ENCODE measurements at places on chromosomes 12 and 14.

GRCh38 chr12:20508962-20509361 lies 140.6 kb downstream of the PDE3A start:
- no peak for DNase-seq

- DNase-seq, result no peak
Measured at GRCh38 chr14:29716150-29716549, 211.5 kb downstream of the PRKD1 start.

DNA sequence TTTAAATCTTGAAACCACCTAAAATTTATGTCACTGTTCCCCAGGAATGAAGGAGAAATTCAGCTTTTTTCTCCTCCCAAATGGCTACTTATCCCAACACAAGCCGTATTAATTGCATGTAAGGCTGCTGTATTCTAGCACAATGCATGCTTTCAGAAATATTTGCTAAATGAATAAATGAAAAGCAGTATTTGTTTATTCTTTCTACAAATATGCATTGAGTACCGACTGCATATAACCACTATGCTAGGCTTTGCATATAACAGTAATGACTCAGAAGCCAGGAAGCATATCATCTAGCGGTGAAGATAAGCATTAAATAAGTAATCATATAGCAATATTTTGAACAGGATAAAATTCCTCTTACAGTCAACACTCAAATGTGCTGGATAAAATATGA lies 5.7 kb upstream of the LRR1 start:
- DNase-seq, result no peak

- DNase-seq, result no peak
Measured at GRCh38 chr12:2169489-2169888, 116.7 kb downstream of the CACNA1C start.

DNA sequence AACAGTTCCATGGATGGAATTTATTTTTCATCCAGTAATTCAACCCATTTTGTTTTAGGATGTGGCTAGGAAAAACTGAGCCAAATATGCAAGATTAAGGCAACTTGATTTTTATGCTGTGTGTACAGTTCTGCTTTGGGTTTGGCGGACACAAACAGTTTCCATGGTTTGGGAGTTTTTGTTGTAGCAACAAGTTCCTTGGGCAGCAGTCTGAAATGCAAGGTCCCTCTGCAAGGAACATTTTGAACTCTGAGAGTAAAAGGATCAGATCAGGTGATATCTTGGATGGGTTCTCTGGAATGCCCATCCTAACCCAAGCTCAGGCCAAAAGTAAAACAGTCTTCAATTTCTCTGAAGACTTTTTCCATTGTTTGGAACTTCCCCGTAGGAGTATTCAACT lies 161.2 kb downstream of the TMX1 start:
- no peak for DNase-seq

GRCh38 chr12:131223791-131224225 lies 270.1 kb downstream of the ADGRD1 start:
- DNase-seq, result no peak

DNA sequence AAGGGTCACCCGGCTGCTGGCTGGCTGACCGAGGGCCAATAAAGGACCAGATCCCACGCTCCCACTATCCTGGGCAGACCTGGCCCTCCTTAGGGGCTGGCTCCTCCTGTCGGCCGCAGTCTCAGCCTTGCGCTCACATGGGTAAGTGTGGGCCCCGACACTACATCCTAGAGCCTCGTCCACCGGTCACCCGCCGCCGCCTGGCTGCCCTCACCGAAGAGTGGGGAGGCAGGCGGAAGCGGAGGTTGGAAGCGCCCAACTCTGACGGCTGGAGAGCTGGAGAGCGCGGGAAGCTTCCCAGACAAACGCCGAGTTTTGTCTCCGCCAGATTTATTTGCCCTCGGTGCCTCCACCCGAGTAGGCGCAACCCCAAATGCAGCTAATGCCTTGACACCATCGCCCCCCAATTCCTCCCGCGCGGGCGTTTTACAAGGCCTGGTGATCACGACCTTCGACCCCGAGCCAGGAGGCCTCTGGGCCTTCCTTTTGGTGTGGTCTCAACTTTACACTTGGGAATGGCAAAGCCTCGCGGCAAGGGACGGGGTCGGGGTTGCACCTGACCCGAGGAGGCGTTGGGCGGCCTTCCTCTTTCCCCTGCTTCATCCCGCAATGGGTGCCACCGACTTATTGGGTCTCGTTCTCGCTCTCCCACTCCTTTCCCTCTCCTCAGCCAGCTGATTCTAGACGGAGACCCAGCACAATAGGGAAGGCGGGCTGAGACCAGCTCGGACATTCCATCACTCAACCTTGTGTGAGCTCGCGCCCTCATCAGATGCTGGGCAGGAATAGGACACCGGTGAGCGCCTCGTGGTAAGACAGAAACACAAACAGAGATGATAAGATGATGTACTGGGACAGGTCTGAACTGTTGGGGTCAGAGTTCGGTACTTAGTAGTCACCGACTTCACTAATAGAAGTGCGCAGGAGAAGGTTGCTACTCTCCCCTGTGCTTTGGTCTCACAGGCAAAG lies 78.3 kb upstream of the ANO4 start:
- DNase-seq, result no peak

- DNase-seq, result no peak
Measured at GRCh38 chr12:46357438-46358324, 14.9 kb downstream of the SLC38A2 start.

- DNase-seq, result no peak
Measured at GRCh38 chr14:94977016-94977415, 180.3 kb downstream of the DICER1 start.

- no peak for DNase-seq
Measured at GRCh38 chr14:79342942-79343341, 868.4 kb downstream of the DIO2 start.

GRCh38 chr14:105880616-105881015 lies 354.2 kb downstream of the TMEM121 start:
- no peak for DNase-seq

- DNase-seq, result no peak
Measured at GRCh38 chr12:64243809-64244208, 21.7 kb upstream of the KICS2 start.

DNA sequence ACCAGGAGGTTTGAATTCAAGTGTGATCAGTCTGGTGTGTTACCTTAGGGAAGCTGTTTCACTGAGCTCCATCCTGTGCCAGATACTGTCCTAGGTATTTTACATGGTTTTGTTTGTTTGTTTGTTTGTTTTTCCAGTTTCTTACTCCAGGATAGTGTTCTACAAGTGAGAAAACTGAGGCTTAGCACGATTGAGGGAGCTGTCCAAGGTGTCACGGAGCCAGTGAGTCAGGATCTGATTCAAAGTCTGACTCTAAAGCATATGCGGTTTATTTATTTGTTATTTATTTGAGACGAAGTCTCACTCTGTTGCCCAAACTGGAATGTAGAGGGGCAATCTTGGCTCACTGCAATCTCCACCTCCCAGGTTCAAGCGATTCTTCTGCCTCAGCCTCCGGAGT lies 79.7 kb upstream of the GNG2 start:
- DNase-seq, result no peak

DNA sequence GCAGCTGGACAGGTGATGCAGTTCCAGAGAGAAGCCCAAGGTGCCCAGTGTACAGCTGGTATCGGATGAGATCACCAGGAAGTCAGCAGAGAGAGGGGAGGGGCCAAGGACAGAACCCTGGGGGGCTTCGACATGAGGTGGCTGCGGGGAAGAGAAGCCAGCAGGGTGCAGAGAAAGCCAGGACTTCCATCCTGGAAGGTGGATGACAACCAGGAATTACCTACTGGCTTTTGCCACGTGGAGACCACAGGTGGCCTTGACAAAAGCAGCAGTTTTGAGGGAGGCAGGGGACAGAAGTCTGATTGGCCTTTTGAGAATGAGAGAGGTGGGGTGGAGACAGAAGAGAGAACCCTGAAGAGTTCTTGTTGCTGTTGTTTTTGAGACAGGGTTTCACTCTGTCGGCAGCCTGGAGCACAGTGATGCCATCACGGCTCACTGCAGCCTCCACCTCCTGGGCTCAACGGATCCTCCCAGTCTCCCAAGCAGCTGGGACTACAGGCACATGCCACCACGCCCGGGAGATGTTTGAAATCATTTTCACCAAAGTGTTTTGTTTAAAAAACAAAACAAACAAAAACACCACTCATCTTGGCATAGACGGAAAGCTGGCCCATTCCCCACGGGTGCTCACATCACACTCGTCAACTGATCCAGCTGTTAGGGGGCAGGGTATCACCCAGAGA lies 35.2 kb downstream of the CDC42BPB start:
- no peak for DNase-seq

DNA sequence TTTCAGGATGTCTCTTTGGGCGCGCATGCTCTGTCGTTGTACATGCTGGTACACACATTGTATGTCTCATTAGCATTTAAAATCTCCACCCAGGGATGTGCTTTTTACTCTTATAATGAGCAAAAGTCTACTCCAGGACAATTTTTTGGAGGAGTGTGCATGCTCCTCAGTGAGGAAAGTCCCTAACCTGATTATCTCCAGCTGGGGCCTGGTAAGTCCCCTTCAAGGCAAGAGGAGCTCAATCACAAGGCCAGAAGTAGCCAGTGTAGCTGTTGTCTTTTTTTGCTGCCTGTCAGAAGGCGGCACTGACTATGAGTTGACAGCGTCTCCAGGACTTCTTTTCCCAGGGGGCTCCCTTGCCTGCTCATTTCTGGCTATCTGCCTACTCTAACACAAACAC lies 218.3 kb upstream of the CNTN1 start:
- DNase-seq, result no peak

DNA sequence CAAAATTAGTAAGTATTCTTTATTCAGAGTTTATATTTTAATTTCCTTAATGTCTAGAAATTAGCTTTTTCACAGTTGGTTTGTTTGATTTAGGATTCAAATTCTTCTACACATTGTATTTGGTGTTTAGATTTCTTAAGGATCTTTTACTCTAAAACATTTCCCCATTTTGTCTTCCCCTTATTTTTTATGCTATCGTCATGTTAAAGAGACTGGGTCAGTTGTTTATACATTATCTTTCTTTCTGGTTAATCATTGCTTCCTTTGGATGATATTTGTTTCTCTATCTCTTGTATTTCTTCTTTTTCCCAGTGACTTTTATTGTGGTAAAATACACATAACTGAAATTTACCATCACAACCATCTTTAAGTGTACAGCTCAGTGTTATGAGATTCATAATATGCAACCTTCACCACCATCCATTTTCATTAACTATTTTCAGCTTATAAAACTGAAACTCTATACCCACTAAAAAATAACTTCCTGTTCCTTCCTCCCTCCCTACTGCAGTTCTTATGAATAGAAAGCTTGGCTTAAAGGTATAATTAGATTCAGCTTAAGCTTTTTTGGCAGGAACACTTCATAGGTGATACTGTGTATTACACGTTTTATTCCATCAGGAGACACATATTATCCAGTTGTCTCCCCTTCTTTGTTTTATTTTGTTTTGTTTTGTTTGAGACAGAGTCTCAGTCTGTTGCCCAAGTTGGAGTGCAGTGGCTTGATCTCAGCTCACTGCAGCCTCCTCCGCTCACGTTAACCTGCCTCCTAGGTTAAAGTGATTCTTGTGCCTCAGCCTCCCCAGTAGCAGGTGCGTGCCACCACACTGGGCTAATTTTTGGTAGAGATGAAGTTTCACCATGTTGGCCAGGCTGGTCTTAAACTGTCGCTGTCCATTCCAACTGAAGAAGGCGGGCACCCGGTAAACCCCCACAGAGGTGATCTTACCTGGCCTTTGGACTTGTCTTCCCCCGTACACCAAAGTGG lies 45.0 kb downstream of the NOPCHAP1 start:
- no peak for DNase-seq

DNA sequence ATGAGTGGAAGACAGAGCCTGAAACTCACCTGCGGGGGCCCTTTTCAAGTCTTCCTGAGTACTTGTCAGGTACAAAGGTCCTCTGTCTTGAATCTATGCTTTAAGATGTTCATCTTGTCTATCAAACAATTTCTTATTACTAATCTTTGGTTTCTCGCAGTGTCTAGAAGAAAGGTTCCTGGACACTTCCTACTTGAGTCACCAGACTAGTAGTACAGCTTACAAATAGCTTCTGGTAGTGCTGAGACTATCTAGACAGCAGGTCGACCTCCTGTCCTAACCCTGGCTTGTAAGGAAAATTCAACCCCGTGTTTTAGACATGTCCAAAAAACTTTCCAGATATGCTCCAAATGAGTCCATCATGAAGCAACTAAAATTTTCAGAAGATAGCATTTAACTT lies 11.2 kb upstream of the ARID2 start:
- DNase-seq, result no peak

DNA sequence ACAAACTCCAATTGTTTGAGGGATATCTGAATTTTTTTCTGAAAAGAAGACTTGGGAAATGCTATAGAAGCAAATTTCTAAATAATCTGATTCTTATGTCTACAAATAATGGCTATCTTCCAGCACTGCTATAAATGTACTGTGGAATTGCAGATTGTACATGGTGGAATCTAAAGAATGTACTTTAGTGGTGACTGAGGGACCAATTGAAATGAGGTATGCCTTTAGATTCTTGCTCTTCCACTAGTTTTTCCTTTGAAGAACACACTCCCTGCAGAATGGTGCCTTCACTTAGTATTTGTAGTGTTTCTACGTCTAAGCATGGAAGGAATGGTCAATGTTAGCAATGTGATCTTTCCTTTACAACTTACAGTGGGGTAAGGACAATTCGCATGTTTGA lies 11.7 kb upstream of the PRB4 start:
- no peak for DNase-seq

DNA sequence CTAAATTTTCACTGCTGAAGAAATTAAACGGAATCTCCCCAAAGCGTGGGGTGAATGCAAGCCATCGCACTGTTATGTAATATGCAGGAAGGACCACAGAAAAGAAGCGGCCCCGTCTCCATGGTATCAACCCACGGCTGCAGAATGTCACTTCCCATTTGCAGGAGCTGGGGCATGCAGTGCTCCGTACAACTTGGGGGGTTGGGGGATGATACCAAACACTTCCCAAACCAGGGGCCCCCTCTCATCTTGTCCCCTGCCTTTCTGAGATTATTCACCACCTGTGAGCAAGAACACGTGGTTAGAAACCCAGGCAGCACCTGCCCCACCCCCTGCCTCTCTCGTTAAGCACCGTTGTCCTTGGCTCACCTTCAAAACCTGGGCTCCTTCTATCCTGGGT lies 505.1 kb upstream of the TMEM132C start:
- DNase-seq, result no peak

- DNase-seq, result no peak
Measured at GRCh38 chr12:124632519-124632984, 65.1 kb upstream of the NCOR2 start.

GRCh38 chr12:3077572-3078081 lies 448 bp downstream of the TSPAN9 start:
- peak; percentile 16 for DNase-seq

GRCh38 chr14:85363358-85363757 lies 166.6 kb upstream of the FLRT2 start:
- no peak for DNase-seq

- DNase-seq, result no peak
Measured at GRCh38 chr12:3222979-3223378, 145.8 kb downstream of the TSPAN9 start.

DNA sequence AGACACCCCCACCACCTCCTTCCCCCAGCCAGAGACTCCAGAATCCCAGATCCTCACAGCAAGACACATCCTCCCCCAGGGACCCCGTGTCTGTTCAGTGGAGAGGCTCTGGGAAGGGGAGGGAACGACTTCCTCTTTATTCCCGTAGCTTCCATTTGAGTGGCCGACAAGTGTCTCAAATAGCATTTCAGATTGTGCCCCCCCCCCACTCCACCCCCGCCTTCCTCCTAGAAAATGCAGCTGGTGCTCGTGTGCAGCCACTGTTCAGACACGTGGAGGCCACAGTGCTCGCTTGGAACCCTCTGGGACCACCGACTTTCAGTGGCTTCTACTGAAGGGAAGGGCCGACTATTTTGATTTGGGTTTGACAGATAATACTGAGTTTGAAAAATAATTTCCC lies 14.3 kb downstream of the PPP2R5C start:
- DNase-seq, result no peak

GRCh38 chr14:59018460-59018859 lies 170.0 kb upstream of the DAAM1 start:
- no peak for DNase-seq
